Activated CD8-positive, alpha-beta T cell treated with anti-CD3 and anti-CD28 coated beads for 36 hours (primary cell): ENCODE measurements at places on chromosomes 2 and 18. TPM values are rescaled to one million over a fixed set of nuclear protein-coding genes. Genes with fewer than 3 reads are reported as not detected.

The SAG gene
- not detected for total RNA-seq

- H3K4me3 ChIP-seq, result no peak overlapping the region
- H3K27ac ChIP-seq, result no peak overlapping the region
- no peak for DNase-seq
- no peaks in the 10 kb centered on the region for H3K4me1 ChIP-seq
These were observed 115.2 kb upstream of the ARL5A start for GRCh38 chr2:151943461-151943860.

DNA sequence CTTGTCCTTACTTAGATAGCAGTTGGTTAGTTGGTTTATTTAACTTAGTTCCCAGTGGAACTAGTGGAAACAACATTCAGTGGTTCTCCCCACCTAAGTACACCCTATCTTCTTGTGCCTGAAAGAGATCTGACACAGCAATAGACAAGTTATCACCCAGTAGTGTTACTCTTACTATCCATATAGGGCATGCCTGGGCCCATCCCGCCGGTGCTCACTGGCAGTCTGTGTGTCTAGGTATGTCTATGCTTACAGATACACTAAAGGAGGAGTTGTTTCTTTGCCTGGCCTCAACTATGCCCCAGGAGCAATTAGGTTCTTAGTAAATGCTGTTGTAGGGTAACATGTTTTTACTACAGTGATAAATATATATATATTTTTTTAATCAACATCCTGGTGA, 12.0 kb upstream of the NRP2 start:
- no peak overlapping the region for H3K4me3 ChIP-seq
- no peak for DNase-seq
- no peaks in the 10 kb centered on the region for H3K4me1 ChIP-seq
- no peaks in the 10 kb centered on the region for H3K36me3 ChIP-seq
- no peak overlapping the region for H3K27ac ChIP-seq
- peaks cover 5% of the 10 kb centered on the region for H3K27me3 ChIP-seq

DNA sequence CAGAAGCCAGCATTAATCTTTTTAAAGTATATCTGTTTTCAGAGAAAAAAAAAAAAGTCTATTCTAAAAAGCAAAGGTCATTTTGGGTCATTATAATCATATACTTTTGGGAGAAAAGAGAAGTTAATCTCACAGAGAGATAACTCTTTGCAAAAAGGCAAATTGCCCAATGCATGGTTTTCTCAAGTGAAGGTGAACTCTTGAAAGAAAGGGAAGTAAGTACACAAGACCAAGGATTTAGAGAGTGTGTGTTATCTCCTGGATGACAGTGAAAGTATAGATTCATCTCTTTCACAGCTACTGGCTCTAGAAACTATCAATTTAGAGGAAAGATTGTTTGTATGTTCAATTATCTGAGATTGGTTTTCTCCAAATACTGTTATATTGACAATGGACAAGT, 151.4 kb downstream of the CD8B2 start:
- no peaks in the 10 kb centered on the region for H3K36me3 ChIP-seq
- DNase-seq, result no peak
- H3K27ac ChIP-seq, result no peak overlapping the region
- no peak overlapping the region for H3K4me3 ChIP-seq
- peaks cover 1% of the 10 kb centered on the region for H3K27me3 ChIP-seq
- H3K4me1 ChIP-seq, result no peaks in the 10 kb centered on the region

- H3K27ac ChIP-seq, result no peak overlapping the region
- peaks cover 3% of the 10 kb centered on the region for H3K36me3 ChIP-seq
- H3K27me3 ChIP-seq, result no peaks in the 10 kb centered on the region
These were observed 74.7 kb downstream of the PSMG2 start for GRCh38 chr18:12777500-12777944.

GRCh38 chr2:176589287-176589686, 320.0 kb downstream of the MTX2 start:
- DNase-seq, result no peak
- no peak overlapping the region for H3K4me3 ChIP-seq
- peaks cover 21% of the 10 kb centered on the region for H3K27me3 ChIP-seq
- no peaks in the 10 kb centered on the region for H3K4me1 ChIP-seq
- no peaks in the 10 kb centered on the region for H3K36me3 ChIP-seq
- H3K27ac ChIP-seq, result no peak overlapping the region

GRCh38 chr18:50014606-50015005, 180.3 kb downstream of the MYO5B start:
- no peaks in the 10 kb centered on the region for H3K36me3 ChIP-seq
- DNase-seq, result no peak
- no peaks in the 10 kb centered on the region for H3K4me1 ChIP-seq
- peaks cover 4% of the 10 kb centered on the region for H3K27me3 ChIP-seq
- H3K4me3 ChIP-seq, result no peak overlapping the region

DNA sequence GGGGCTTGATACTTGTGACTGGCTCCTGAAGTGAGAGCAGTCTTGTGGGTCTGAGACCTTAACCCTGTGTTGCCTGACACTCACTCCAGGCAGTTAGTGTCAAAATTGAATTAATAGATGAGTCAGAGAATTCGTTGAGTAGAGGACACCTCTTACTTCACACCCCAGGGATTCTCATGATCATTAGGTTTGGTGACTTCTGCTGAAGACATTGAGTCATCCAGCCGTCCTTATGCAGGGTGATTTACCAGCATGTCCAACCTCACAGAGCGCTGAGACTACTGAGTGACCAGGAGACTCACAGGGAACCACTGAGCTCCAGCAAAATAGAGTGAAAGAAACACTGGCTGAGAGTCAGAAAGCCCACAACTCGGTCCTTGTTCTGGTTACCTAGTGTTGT, 36.0 kb upstream of the EVA1A start:
- no peak for DNase-seq
- peaks cover 2% of the 10 kb centered on the region for H3K27me3 ChIP-seq
- H3K4me1 ChIP-seq, result no peaks in the 10 kb centered on the region
- no peaks in the 10 kb centered on the region for H3K36me3 ChIP-seq
- H3K4me3 ChIP-seq, result no peak overlapping the region
